RPMI7951 (cell line): ENCODE measurements at places on chromosomes 12 and 14.

GRCh38 chr14:85106506-85106905, 423.4 kb upstream of the FLRT2 start:
- DNase-seq = no peak

DNA sequence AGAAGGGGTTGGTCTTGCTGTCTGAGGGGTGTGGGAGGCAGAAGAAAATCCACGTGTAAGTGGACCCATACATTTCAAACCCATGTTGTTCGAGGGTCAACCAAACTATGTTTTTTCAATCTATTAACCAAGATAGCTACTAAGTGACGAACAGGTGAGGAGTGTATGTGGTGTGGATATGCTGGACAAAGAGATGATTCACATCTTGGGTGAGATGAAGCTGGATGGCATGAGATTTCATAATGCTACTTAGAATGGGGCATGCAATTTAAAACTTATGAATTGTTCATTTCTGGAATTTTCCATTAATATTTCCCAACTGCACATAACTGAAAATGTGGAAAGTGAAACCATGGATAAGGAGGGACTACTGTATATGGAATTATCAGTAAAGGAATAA, 17.9 kb upstream of the KTN1 start:
- DNase-seq = no peak

DNA sequence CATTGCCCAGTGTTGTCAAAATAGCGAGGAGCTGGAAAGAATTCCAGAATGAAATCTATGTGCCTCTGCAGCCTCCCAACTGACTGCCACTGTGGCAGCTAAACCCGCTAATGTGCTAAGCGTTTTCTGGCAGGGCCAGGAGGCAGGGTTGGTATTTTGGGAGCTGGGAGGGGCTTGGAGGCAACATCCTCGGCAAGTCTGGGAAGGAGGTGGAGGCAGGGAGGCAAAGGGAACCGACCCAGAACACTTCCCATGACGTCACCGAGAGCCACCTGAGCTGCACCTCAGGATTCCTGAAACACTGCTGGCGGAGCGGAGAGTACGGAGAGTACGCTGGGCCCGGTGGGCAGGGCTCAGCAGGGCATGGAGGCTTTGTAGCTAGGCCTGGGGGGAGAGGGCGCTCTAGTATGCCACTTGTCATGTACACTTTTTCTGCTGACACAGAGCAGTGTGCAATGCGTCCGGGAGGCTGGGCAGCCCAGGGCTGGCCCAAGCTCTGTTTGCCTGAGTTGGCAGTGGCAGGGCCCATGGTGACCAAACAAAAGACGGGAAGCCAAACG, 81.5 kb downstream of the DPF3 start:
- DNase-seq = no peak

GRCh38 chr12:22627371-22627770, 2.4 kb downstream of the ETNK1 start:
- DNase-seq = no peak

DNA sequence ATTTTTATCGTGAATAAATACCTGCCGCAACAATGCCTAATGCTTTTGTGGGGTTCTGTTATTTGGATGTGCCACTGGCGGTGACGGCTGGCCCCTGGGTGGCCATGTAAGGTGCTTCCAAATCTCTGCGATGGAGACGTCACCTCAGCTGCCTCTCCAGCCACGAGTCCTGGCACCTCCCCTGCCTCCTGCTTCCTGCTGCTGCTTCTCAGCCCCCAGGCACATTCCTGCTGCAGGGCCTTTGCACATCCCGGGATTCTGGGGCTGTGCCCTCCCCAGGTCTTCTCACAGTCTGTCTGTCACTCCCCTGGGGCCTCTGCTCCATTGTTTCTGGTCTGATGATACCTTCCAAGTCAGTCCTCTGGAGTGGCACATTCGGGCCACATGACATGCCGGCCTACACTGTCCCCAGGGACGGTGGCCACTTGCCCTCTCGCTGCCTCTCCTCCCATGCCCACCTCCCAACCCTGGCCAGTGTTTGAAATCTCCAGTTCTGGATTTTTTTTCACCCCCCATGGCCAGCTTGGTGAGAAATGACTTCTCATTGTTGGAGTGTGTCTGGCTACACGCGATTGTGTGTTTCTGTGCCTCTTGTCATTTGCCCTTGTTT, 151.8 kb downstream of the KIF26A start:
- DNase-seq = no peak

DNA sequence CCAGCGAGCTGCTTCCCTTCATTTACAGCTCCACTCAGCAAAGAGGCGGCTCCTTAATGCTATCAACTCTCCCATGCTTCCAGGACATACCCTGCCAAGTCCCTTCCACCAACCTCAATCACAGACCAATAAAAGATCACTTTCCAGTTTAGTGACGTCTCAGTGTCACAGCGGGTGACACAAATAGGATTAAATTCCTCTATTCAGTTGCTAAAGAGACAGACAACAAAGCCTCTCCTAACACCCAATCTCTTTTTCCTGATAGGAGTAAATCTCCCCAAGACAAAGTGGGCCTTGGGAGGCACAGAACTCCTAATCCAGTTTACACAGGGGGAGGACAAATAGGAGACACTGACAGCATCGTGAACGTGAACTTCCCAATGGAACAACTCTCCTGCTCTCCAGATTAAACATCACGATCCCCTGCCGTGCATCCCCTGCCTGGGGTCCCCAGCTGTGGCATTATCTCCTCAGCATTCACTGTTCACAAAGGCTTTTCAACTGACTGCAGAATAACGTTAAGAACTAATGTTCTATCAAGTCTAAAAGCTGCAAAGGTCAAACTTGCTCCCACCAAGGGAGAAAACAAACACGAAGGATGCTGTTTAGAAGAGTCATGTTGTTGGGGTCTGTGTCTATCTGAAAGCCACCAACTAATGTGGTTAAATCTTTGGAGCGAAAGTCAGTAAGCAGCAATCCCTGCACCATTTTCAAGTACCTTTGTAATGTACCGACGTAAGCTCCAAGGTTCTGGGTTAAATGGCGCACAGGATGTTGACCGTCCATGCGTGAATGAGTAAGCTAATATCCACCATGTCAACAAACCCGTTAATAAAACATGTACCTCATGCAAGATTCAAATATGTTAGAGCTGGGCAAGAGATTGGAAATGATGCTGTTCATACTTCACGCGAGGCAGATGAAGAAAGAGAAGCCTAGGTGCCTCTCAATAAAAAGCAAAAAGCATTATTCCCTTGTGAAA, 31.5 kb downstream of the TMEM132D start:
- DNase-seq = no peak
